ENCODE measurements at places on chromosomes 16 and 17. TPM values are rescaled to one million over a fixed set of nuclear protein-coding genes. Genes with fewer than 3 reads are reported as not detected.

Gene PNPO
- 56.8 TPM for total RNA-seq

DNA sequence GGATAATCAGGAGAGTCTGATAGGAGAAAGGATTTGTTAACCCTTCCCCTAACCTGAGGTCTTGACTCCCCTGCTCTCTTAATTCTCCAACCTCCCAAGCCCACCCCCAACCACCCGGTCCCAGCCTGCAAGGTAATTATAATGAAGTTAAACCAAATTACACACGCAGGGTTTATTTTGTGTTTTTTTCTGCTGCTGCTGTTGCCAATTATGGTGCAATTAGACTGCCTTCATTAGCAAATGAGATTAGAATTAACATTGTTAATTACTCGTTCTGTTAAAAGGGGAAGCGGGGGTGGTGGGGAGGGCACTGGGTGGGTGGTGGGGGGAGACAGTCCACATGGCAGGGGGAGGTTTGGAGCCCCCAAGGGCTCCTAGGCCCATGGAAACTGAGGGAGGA is 128.9 kb downstream of the CCT6B start:
- no peak for DNase-seq

- DNase-seq = no peak
Observed at GRCh38 chr16:19708296-19709205, 9.5 kb downstream of the KNOP1 start.

DNA sequence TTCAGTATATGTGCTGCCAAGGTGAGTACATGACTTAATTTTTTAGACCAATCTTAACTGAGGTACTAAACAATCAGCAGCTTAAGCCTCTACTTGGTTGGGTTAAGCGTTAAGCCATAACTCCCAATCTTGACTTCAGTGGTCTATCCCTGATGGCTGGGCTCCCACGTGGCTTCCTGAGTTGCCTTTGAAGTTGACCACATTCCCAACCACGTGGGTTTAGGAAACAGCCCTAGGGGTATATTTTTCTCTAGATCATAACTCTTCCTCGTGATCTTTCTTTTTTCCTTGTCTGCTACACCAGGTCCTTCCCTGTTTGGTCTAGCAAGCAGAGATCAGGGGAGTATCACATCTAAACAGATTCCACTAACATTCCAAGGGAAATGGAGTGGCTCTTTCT is 20.1 kb upstream of the PIRT start:
- DNase-seq = no peak

DNA sequence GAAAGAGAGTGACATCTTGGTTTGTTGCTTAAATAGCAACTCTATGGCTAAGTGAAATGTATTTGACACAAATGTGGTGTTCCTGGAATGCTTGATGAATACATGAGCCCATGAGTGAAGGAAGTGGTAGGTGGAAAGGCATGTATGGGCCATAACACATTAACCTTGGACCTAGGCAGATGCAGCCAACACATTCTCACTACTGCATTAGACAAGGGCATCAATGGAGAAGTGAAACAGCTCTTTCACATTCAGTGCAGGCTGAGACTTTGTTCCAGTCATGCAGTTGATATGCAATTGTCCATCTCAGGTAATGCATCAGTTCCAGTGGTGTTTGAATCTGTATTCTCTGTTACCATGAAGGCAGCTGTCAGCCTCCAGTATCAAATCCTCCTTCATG is 133.6 kb downstream of the HS3ST3B1 start:
- no peak for DNase-seq

DNA sequence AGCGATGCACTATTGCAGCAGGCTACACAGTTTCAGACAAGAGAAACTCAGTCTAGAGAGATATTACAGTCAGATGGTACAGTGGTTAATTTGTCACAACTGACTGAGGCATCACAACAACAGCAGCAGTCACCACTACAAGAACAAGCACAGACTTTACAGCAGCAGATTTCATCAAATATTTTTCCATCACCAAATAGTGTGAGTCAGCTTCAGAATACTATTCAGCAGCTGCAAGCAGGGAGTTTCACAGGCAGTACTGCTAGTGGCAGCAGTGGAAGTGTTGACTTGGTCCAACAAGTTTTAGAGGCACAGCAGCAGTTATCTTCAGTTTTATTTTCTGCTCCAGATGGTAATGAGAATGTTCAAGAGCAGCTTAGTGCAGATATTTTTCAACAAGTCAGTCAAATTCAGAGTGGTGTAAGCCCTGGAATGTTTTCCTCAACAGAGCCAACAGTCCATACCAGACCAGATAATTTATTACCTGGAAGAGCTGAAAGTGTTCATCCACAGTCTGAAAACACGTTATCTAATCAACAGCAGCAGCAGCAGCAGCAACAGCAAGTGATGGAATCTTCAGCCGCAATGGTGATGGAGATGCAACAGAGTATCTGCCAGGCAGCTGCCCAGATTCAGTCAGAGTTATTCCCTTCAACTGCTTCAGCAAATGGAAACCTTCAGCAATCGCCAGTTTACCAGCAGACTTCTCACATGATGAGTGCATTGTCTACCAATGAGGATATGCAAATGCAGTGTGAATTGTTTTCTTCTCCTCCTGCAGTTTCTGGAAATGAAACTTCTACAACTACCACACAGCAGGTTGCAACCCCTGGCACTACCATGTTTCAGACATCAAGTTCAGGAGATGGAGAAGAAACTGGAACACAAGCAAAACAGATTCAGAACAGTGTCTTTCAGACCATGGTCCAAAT is 34.1 kb downstream of the NQO1 start:
- no peak for DNase-seq

Data from tibial nerve (tissue), 4 donors.